ENCODE measurements at places on chromosomes 16 and 17.
A peak's percentile ranks its signal among the peaks of the same experiment; 100 is the strongest.

DNA sequence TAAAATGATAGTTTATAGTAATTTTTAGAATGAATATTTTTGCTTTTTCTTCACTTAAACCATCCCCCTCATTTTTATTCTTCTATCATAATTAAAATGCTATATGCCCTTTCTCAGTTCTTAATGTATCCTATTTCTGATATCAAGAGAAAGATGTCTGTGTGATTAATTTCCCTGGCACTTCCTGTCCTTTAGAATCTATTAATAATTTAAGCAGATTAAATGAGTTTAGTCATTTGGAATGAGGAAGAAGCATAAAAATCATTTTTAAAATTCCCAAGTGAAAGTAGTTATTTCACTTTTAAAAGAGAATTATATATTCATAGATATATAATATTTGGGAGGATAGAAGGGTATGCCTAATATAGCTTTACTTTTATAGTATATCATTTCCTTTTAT, 27.8 kb upstream of the CDR2 start:
- no peak for DNase-seq

GRCh38 chr17:2444382-2444781, 43.5 kb upstream of the MNT start:
- DNase-seq: no peak

GRCh38 chr16:46947900-46948547, 25.4 kb downstream of the DNAJA2 start:
- no peak for DNase-seq

DNA sequence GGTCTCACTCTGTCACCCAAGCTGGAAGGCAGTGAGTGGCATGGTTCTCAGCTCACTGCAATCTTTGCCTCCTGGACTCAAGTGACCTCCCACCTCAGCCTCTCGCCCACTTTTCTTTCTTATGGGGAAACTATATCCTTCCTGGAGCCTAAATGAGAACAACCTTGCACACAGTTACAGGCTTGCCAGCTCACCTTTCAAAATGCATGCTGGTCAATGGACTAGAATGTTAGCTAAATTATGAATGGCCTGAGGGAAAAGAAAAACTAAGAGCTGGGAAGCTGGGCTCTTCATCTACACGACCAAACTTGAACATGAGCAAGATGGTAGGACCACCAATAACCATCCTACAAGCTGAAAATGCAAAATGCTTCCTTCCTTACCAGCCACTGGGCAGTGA, 10.6 kb upstream of the LHX1 start:
- DNase-seq: no peak

DNA sequence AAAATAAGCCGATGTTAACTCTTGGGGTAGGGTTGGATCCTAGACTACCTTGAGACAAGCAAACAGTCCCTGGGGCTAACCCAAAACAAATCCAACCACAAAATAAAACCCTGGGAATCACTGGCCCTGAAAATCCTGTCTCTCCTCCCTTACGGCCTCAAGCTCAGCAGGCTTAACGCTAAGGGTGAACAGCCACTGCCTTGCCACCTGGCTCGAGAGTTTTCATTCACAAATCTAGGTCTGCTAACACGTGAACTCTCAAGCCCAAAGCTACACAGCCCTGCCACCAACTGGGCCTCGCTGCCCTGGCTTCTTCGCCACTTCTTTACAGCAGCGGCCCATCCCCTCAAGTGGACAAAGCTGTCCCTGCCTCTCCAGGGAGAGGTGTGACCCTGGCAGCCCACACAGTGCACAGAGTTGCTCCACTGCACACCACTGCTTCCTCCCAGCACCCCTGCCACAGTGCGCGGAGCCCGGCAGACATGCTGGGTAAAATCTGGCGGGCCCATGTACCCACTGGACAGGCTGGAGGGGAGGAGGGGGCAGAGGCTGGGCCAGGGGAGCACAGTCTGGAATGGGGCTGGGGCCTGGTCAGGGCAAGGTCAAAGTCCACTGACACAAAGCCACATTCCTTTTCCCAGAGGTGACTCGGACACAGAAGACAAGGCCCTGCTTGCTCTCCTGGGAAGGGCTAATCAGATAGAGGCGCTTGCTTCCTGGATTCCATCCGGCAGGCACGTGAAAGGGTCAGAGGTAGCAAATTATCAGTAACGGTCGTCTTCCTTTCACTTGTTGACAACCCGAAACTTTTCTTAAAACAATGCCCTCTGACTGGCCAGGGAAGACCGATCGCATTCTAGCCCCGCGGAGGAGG, 996 bp downstream of the PCYT2 start:
- no peak for DNase-seq

DNA sequence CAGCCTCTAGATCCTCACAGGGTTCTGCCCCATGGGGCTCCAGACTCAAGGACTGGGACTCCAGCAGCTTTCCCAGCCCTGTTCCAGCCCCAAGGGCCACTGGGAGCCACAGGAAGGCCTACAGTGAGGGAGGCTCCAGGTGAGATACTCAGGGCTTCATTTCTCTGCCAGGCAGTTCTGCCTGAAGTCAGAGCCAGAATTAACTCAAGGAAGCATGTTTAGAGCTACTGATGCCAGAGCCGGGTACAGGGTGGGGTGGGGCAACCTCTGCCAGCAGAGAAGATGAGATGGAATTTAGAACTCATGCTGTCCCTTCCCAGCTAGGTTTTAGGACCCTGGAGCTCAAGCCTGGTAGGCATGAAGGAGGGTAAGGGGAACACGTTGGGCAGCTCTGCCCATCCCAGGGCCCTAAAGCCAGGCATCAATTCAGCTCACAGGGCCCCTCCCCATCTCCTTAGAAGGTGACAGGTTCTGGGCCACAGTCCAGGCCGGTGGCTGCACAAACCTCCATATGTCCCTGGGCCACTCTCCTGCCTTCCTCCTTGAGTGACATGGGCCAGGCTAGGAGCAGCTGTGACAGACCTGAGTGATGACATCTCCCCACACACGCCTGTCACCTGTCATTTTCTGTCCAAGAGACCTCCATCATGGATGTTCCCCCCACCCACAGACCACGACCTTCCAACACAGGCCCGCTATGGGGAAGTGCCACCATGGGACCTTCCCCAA, 24.5 kb upstream of the SPPL2C start:
- DNase-seq: no peak

DNA sequence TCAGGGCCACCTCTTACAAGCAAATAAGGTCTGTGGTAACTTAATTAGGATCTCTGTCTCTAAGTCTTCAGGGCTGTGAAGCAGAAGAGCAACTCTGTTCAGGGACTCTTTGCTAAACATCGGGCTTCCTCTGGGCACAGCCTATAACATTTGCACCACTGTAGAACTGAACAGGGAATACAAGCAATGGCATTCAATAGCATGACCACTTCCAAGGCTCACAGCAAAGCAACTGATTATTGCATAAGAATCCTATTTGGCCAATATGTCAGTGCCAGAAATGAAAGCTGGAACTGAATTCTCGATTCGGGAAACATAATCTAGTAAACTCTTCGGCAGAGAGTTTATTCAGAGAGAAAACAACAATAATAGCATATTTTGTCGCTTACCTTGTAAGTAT, 92.2 kb upstream of the AMZ2 start:
- DNase-seq: no peak

DNA sequence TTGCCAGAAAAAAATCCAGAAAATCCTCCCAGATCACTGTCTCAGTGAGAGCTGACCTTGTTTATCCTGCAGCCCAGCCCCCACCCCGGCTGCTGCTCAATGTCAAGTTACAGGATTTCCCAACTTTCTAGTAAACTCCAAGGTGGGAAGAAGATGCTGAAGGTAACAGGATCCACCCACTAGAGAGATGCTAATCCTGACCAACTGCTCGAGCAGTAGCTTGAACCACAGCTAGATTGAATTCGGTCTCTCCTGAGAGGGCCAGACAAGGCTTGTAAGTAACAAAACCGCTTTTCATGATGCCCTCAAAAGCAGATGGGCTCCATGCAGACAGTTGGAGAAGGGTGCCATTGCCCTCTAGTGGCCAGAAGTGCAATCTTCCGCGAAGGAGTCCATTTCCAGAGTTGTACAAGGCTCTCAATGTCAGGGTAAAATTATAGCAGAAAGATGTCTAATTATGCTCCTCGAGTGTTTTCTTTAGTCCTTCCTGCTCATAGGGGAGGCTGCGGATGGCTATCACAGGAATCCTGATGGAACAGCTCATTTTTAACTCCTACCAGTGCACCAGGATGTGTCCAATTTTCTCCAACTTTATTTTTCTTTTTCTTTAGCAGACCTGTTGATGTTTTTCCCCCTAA, 3.9 kb downstream of the CDH11 start:
- DNase-seq: peak; percentile 18

- no peak for DNase-seq
These were observed 32.5 kb downstream of the DGKE start for GRCh38 chr17:56866496-56866895.

GRCh38 chr16:30660424-30661261, 2.4 kb downstream of the FBRS start:
- no peak for DNase-seq

- DNase-seq: no peak
These were observed 1.0 kb upstream of the MCRIP2 start for GRCh38 chr16:640614-641013.

- no peak for DNase-seq
These were observed 6.2 kb downstream of the GSE1 start for GRCh38 chr16:85619101-85619891.

DNA sequence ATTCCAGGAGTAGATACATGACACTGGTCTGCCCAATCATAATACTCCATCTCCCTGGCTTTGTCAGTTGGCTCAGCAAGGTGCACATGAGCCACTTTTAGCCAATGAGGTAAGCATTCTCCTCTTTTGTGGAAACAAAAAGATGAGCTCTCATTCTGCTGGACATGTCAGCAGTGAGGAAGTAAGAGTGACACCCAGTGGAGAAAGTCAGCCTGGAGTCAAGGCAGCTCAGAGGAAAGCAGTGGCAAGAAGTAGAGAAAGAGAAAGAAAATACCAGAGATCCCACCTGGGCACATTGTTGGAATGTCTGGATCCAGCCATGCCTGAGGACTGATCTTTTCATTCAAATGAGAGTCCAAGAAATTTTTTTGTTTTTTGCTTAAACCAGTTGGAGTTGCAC, 496.9 kb upstream of the C16orf82 start:
- no peak for DNase-seq
